ENCODE measurements at places on chromosomes 7 and 10. TPM values are rescaled to one million over a fixed set of nuclear protein-coding genes. Genes with fewer than 3 reads are reported as not detected.

The TPK1 gene
- 14.8 TPM for total RNA-seq

The TLX1 gene
- total RNA-seq, result not detected

The MYOF gene
- total RNA-seq, result 467 TPM

The CUTC gene
- total RNA-seq, result 34.2 TPM

The CHN2 gene
- 6.5 TPM for total RNA-seq

The AGAP4 gene
- total RNA-seq, result 2.8 TPM

The OR2A42 gene
- not detected for total RNA-seq

The AKR1E2 gene
- 9.6 TPM for total RNA-seq

The FAS gene
- 19.2 TPM for total RNA-seq

The SLC13A1 gene
- not detected for total RNA-seq

The C10orf62 gene
- 0.34 TPM for total RNA-seq

The FZD1 gene
- total RNA-seq, result 6.0 TPM

The CLDN15 gene
- 2.3 TPM for total RNA-seq

The LIPK gene
- not detected for total RNA-seq

The LRRD1 gene
- under 0.01 TPM for total RNA-seq

The METTL2B gene
- 29.7 TPM for total RNA-seq

The PYROXD2 gene
- total RNA-seq, result 3.6 TPM

The GBX1 gene
- total RNA-seq, result not detected

The RAB19 gene
- not detected for total RNA-seq

The TUBAL3 gene
- total RNA-seq, result 0.34 TPM

The PRSS2 gene
- not detected for total RNA-seq

The C7orf57 gene
- not detected for total RNA-seq

The NODAL gene
- not detected for total RNA-seq

The PNLIP gene
- total RNA-seq, result not detected

The COL17A1 gene
- total RNA-seq, result 0.84 TPM

The TAS2R3 gene
- 0.74 TPM for total RNA-seq

The ARPC1B gene
- 901 TPM for total RNA-seq

The THNSL1 gene
- 4.3 TPM for total RNA-seq

The SORCS1 gene
- not detected for total RNA-seq

The DIP2C gene
- 8.1 TPM for total RNA-seq

The PWWP2B gene
- total RNA-seq, result 16.3 TPM

The PDE1C gene
- 1.2 TPM for total RNA-seq

The NXPH1 gene
- total RNA-seq, result not detected

The DMBT1 gene
- total RNA-seq, result not detected

The GLI3 gene
- 1.0 TPM for total RNA-seq

The LBX1 gene
- total RNA-seq, result not detected

The GIMAP8 gene
- 157 TPM for total RNA-seq

The HTR5A gene
- total RNA-seq, result not detected

The GOLGA7B gene
- total RNA-seq, result under 0.01 TPM

The HECTD2 gene
- 8.5 TPM for total RNA-seq

The SLC39A12 gene
- under 0.01 TPM for total RNA-seq

The PAPOLB gene
- 0.23 TPM for total RNA-seq

The ATOH7 gene
- total RNA-seq, result not detected

The TRIM73 gene
- total RNA-seq, result 0.60 TPM

The STAG3 gene
- total RNA-seq, result 0.17 TPM

The IDI2 gene
- not detected for total RNA-seq

The GSTO2 gene
- total RNA-seq, result 0.85 TPM

The KDM7A gene
- total RNA-seq, result 8.9 TPM

The MARVELD1 gene
- 24.4 TPM for total RNA-seq

The TMUB1 gene
- 35.6 TPM for total RNA-seq

The ASIC3 gene
- not detected for total RNA-seq

The PTPRZ1 gene
- total RNA-seq, result under 0.01 TPM
